ENCODE measurements at places on chromosomes 3 and 15.
A peak's percentile ranks its signal among the peaks of the same experiment; 100 is the strongest.

GRCh38 chr3:138389841-138390581 is 41.6 kb downstream of the MRAS start:
- DNase-seq: no peak

DNA sequence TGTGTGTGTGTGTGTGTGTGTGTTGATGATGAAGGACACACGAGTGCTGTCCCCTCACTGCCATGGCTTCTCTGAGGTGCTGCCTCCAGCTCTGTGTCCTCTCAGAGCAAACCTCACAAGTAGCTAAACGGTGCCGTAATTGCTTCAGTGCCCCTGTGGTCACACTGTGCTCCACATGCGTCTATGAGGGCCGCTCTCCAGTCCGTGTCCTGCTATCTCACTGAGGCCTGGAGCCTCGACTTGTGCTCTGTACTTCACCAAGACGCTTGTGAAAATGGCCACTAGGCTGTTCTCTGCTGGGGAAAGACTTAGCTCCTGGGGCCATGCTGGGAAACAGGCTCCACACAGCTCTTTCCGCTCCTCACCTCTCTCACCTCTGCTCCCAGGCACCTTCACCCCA is 65.4 kb upstream of the CGNL1 start:
- DNase-seq: no peak

DNA sequence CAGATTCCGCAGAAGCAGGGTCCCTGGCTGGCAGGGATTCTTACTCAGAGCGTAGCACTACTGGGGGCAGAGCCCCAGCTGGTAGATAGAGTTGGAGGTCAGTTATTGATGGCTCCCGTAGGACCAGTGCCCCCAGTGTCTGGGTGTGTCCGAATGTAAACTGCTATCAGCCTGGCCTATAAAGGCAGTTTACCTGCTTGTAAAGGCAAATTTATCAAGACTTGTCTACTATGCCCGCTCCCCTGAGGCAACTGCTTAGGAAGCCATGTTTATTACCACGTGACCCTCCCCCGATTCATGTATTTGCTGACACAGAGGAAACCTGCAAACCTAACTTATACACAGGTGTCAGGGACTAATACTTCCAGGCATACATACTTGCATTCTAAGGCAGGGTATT is 607 bp upstream of the PPP1R14D start:
- no peak for DNase-seq

DNA sequence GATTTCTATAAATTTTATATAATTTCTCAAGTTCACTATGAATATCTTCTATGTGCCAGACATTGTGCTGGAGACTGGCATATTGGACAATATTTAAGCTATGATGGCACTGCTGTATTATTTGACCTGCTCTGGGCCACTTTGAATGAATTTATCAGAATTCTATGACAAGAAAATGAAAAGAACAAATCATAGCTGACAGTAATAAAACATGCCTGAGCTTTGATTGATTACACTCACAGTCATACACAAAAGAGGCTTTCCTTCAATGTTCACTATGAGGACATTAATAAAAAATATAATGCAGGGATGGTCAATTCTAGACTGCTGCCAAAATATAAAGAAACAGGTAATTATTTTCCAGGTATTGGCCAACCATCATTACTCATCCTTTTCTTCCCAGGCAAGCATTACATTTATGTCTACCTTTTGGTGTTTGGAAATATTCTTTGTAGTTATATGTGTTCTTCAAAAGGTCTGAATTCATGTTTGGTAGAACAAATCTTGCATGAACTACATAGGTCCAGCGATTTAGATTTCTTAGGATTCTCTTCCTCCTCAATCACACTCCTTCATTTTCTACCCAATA is 81.0 kb upstream of the ALCAM start:
- no peak for DNase-seq

- no peak for DNase-seq
Measured at GRCh38 chr3:16147220-16147994, 27.1 kb upstream of the GALNT15 start.

DNA sequence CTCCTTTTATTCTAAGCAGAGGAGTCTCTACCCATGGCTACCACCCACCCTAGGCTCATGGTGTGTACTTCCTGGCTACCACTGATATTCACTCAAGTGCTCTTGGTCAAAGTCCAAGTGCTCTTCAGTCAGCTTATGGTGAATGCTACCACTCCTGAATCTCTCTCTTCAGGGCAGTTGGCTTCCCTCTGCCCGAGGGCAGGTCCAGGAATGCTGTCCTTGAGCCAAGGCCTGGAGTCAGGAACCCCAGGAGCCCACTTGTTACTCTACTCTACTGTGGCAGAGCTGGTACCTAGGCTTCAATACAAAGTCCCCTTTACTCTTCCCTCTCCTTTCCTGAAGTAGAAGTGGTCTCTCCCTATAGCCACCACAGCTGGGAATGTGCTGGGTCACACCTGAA is 226.0 kb downstream of the DIPK2A start:
- DNase-seq: no peak

DNA sequence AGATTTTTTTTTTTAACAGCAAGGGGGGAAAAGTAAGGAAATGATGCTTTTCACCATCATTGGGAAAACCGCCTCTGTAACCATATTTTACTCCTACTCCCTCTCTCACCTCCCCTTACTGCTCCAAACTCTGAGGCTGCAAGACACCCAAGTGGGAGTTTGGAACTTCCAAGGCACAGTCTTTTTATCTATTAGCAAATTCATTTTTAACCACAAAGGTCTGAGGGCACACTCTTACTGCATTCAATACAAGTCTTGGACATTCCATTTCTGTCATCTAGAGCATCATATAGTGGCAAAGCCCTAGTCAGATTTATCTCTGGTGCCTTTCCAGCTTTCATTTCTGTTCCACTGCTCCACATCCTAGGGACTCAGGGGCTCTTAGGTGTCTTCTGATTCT is 13.2 kb downstream of the FAM162A start:
- no peak for DNase-seq

GRCh38 chr15:33722005-33722672 is 246.2 kb upstream of the CHRM5 start:
- no peak for DNase-seq

GRCh38 chr3:13473020-13473419 is 7.1 kb upstream of the HDAC11 start:
- no peak for DNase-seq

DNA sequence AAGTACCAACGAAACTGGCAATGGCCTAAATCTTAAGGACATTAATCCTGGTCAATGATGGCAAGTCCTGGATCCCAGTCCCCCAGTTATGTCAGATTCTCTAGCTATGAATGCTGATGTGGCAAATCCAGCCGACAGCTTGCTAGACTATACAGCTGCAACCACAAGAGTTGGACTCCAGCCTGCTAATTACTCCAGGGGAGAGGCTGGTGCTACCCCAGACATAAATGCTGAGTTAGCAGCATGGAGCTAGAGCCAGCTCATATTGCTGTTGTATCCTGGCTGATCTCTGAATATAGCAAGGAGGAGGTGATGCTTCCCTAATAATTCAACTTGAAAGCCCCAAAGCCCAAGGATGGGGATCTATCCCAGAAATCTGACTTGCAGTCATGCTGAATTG is 207.1 kb downstream of the LRRN1 start:
- DNase-seq: no peak

DNA sequence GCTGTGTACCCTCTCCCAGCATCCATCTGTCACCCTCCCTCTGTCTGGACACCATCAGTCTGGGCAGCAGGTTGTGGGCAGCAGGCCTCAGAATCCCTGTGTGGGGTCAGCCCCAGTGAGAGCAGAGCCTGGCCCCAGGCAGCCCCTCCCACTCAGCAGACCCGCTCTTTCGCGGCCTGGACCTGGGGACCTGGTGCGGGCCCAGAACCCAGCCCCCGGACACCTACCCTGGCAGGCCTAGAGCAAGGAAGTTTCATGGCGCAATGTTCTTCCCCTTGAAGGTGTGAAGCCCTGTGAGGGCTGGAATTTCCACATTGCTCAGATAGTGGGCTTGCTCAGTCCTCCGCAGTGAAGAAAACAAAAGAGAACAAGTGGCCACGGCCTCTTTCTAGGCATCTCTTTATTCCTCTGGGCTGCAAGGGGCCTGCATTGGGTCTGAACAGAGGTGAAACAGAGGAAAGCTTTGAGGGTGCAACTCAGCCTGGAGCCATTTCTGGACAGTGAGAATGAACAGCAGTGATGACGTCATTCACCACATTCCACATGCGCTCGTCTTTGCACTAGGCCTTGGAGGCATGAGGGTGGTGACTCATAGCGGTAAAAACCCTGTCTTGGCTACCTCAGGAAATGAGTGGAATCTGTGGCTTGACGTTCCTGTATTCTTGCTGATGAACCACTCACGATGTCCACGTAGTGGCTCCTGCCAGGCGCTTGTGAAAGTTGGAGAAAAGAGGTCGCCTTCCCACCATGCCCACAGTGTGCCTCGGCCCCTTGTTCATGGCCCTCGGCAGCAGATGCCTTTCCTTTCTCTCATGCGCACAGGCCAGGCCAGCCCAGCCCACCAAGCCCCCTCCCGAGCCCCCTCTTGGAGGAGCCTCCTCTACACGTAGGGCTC is 66.1 kb downstream of the SLC30A4 start:
- no peak for DNase-seq

DNA sequence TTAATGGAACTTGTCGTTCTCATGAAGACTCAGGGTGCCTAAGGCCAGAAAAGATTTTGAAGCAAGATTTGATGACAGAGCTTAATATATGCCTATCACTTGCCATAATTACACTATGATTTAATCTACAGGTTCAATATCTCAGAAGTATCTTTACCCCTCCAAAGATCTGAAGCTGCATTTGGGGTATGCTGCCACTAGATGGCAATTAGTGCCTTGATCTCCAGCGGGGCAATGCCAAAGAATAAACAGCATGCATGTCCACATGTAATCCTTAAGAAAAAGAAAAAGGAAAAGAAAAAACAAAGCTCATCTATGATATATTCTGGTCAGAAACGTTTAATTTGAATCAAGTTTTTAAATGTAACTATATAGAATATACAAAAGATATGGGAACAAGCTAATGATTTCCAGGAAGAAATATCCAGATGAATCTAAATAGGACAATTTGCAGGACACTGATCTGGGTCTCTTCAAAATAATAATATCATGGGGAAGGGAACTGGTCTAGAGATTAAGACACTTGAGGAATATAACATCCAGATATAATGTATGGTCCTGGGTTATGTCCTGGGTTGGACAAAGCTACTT is 55.0 kb upstream of the SOX14 start:
- no peak for DNase-seq

GRCh38 chr3:155805204-155805801 is 775 bp downstream of the C3orf33 start:
- peak; percentile 57 for DNase-seq

- no peak for DNase-seq
Measured at GRCh38 chr3:43316783-43317460, 30.6 kb downstream of the SNRK start.

GRCh38 chr3:16841904-16842271 is 42.9 kb upstream of the PLCL2 start:
- no peak for DNase-seq

DNA sequence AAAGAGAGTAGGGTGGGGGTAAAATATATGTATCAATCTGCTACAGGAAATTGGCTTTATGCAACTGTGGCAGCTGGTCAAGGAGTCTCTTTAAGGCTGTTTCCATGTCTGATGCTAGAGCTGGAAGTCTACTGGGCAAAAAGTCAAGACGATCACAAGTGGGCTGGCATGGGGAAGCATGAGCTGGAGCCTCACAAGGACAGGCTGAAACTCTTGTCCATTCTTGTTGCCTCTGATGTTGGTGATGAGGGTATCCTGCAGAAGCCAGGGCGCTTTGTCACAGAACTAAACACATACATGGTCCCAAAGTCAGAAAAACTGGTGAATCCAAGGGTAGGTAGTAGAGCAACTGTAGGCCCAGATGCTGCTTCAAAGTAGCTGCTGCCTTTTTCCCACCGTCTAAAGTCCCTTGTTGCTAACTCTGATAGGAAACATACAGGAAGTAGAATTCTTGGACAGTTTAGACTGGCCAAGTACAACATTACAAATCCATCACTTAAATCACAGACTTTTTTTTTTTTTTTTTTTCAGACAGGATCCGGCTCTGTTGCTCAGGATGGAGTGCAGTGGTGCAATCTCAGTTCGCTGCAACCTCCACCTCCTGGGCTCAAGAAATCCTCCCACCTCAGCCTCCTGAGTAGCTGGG is 54.2 kb downstream of the RPL39L start:
- DNase-seq: no peak

- no peak for DNase-seq
Measured at GRCh38 chr3:121411523-121411922, 134.3 kb downstream of the POLQ start.
